ENCODE measurements at places on chromosomes 2 and 18.

GRCh38 chr2:55986700-55987440 is 63.3 kb upstream of the EFEMP1 start:
- no peak for DNase-seq

GRCh38 chr2:97754690-97755346 is 41.4 kb downstream of the ZAP70 start:
- DNase-seq: no peak

DNA sequence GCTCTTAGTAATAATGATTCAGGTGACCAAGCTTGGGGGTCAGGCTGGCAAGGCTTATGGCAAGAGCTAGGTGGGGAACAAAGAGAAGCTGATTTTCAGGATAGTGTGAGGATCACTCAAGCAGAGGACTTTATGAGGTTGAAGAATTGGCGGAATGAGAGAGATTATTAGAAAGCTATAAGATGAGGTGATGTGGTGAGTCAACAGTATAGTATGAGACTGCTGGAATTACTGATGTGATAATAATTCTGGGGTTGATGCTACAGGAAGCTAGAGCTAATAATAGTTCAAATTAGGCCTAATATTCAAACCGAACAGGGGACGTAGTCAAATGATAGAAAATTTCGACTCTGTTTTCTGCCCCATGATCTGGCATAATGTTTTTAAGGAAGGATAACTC is 2115.3 kb upstream of the PIK3C3 start:
- no peak for DNase-seq

DNA sequence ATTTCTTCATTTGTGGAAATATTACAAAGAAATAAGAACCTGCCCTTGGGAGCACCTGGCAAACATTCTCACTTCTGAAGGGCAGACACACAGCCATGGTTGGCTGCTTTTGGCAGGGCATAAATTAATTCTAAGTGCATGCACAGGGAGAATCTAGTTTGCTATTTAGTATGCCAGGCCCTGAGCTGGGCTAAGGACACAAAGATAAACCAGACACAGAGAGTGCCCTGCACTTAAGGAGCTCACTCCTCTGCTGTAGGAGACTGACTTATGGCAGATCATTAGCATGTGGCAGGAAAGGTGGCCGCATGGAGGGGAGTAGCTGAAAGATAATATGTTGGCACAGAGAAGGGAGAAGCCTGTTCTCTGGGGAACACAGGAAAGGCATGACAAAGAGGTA is 367.0 kb downstream of the LPIN1 start:
- DNase-seq: no peak

DNA sequence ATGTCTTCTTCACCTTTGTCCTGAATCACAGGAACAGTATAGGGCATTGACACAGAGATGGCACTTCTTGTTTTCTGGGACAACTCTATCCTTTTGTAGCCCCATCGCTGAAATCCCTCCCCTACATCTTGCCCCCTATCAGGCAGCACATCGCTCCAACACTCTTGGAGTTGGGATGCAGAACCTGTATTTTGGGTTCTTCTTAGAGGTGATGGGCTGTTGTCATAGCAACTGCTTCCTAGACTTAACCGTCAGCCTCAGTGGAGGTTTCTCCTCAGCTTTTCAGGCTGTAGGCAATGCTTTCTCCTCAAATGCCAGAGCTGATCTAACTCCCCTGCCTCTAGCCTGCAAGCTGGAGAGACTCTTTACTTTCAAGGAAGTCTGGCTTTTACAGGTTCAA is 99.9 kb upstream of the SPRED2 start:
- no peak for DNase-seq

GRCh38 chr2:234433201-234433600 is 63.7 kb downstream of the ARL4C start:
- DNase-seq: no peak

GRCh38 chr2:150147889-150148683 is 339.4 kb downstream of the RND3 start:
- no peak for DNase-seq

DNA sequence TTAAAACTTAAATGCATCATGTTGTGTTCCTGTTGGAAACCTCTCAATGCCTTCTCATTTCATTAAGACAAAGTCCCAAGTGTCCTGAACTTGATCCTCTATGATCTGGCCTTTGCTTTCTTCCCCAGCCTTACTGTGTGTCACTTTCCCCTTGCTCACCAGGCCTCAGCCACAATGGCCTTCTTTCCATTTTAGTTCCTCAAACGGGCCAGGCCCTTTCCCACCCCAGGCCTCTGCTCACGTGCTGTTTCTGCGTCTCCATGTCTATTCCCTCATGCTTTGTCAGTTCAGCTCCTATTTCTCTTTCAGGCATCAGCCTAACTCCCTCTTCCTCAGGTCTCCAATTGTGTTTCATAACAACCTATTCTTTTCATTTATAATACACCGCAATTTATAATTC is 19.5 kb downstream of the CXCR4 start:
- DNase-seq: no peak

DNA sequence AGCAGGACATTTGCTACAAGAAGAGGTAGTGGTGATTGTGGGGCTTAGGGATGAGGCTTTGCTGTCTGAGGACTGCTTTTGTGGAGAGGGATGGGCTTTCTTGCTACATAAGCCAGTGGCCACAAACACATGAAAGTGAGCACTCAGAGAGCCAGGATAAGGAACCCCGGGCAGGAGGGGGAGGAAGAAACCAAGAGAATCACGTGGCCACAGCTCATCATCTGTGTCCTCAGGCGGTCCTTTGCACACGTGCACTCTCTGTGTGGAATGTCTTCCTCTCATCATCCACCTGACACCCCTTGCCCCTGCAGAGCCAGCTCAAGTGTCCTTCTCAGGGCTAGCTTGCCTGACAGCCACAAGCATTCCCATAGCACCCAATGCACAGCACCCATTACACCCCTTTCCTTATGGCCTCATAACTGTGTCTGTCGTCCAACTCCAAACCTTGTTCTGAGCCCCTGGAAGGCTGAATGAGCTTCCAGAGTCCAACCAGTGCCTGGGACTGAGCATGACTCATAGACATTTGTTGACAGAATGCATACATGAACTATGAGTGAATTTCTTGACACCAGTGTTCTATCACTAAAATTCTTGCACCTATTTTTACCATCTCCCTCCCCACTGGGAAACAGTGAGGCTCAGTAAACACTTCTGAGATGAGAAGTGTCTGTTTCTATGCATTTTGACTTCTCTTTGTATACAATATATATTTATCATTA is 398.3 kb downstream of the ALK start:
- no peak for DNase-seq

GRCh38 chr2:71597756-71598155 is 144.4 kb downstream of the DYSF start:
- no peak for DNase-seq

DNA sequence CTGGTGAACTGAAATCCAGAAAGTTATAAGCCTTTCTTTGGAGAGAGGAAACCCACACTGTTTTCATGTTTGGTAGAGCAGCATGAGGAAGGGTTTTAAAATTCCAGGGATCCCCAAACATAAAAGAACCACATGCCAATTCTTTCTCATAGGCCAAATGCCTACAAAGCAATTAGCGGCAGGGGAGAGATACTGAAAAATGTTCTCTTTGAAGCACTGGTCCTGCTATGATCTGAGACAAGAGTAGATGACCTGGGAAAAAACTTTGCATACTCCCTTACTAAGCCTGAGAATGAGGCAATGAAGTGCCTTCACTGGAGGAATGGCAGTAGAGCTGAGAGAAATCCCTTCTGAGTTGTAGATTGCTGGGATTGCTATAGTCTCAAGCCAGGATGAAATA is 1261.7 kb downstream of the DSC3 start:
- no peak for DNase-seq

DNA sequence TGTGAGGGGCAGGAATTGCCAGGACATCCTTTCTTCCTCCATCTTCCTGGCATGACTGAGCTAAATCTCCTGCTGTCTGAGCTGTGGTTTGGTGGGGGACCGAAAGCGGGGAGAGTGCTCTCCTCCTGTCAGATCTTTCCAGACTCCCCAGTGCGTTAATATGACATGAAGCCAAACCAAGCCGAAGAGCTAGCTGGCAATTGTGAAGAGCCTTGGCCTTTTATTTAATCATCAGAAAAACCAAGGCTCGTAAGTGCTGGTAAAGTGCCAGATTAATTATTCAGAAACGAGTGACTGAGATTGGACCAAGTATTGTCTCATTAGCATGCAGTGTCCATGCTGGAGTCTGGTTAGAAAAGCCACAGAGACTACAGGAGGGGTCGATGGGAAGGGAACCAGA is 14.5 kb upstream of the LRPPRC start:
- no peak for DNase-seq

DNA sequence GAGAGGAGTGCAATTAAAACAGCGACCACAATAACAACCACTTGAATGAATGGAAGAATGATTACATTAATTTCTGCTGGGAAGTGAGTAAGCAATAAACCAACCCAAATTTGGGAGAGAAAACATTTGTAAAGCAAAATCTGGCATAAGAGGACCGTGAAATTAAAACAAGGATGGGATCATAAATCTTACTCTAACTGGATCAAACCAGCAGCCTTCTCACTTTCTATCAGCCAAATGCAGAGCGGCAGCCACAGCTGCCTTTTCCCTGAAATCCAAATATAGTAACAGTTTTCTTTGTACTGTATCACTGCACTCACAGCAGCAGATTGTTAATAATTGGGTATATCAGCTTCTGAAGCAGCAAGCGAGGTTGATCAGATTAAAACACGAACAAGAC is 245.2 kb upstream of the REG3G start:
- no peak for DNase-seq
